ENCODE measurements at places on chromosomes 3 and 15.

- no peak for DNase-seq
Measured at GRCh38 chr3:132735589-132735988, 13.4 kb upstream of the NPHP3 start.

DNA sequence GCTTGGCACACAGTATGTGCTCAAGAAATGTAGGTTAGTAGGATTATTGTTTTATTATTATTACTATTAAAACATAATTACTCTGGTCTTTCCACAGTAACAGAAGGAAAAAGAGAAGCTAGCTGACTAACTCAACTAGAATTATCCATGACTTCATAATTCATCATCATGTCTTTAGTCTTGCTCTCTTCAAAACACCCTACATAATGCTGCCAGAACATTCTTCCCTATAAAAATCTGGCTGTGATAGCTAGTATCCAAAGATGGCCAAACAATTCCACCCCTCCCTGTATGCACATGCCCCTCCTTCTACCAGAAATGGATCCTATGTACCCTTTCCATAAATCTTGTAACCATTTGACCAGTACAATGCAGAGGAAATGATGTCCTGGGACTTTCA is 48.8 kb upstream of the SRGAP3 start:
- DNase-seq, result no peak

- no peak for DNase-seq
Measured at GRCh38 chr3:180447136-180447535, 154.8 kb upstream of the TTC14 start.

DNA sequence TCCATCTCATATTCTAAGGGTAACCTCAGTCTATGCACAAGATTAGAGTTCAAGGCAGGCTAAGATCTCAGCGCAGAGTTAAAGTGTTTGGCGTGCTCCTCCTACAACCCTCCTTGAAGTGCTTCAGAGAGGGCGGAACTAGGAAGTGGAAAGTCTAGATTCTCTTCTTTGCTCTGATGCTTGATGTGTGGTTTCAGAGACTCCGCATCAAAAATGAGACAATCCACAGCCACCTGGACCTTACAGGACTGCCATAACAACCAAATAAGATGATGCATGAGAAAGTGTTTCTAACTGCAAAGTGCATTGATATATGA is 161.3 kb upstream of the ATP11B start:
- no peak for DNase-seq

- no peak for DNase-seq
Measured at GRCh38 chr3:107987036-107987939, 103.5 kb downstream of the CD47 start.

- no peak for DNase-seq
Measured at GRCh38 chr3:15303728-15304127, 28.7 kb downstream of the SH3BP5 start.

- DNase-seq, result no peak
Measured at GRCh38 chr15:85047271-85047948, 65.8 kb downstream of the PDE8A start.

- no peak for DNase-seq
Measured at GRCh38 chr3:71903112-71903495, 118.2 kb upstream of the PROK2 start.

GRCh38 chr3:58635371-58636285 is 30.9 kb downstream of the FAM3D start:
- DNase-seq, result no peak

GRCh38 chr3:174331095-174331800 is 527.9 kb upstream of the NAALADL2 start:
- DNase-seq, result no peak

DNA sequence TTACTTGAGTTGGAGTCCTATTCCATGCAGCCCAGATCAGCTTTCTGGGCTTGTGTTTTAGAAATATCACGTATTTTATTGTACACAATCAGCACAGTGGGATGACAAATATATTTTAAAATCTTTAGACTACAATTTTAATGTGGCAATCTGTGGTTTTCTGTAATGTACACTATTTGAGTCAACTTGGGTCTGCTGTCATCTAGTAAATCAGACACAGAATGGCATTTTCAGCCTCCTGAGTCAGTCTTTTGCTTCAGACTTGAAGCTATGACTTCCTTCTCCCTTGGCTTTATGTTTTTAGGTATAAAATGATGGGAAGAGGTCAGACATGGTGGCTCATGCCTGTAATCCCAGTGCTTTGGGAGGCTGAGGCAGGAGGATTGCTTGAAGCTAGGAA is 232.1 kb downstream of the NECTIN3 start:
- DNase-seq, result no peak

- no peak for DNase-seq
Measured at GRCh38 chr3:156291272-156292123, 171.1 kb downstream of the KCNAB1 start.

- DNase-seq, result no peak
Measured at GRCh38 chr3:190336516-190337189, 14.4 kb upstream of the CLDN1 start.

GRCh38 chr3:49610666-49611280 is 56.5 kb downstream of the BSN start:
- DNase-seq, result no peak

DNA sequence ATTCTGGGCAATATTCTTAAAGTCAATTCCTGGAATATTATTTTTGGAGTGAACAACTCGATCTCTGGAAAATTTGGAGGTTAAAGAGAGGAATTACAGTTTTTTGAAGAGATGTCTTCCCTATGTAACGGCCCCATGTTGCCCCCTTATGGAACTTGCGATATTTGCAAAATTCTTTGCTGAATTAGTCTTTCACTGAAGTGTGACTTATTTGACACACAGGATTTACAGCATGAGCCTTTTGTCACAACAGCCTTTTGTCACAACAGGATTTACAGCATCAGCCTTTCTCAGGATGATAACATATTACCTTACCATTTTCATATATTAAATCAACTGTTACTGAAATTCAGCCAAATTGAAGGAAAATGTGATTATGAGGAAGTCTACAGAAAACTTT is 37.8 kb upstream of the SPTSSB start:
- no peak for DNase-seq

DNA sequence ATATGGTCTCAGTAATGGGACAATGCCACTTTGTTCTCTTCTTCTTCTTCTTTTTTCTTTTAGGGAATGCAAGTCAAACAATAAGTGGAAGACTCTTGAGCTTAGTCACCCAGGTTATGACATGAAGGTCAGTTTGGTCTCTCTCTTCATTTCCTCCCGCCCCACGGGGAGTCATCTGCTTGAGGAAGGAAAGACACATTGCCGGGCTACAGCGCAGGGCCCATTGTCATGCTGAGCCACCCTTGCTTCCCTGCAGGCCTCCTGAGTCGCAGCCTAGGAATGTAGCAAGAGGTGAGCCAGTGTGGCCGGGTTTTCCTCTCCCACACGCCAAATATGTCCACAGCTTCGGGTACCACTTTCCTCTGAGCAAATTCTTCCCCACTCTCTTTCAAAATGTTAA is 47.6 kb downstream of the RAP2B start:
- DNase-seq, result no peak

Measured in CD4-positive, alpha-beta T cell (primary cell).